ENCODE measurements at places on chromosomes 2 and 18. TPM values are rescaled to one million over a fixed set of nuclear protein-coding genes. Genes with fewer than 3 reads are reported as not detected.

The PROC gene
- total RNA-seq, result 5.5 TPM

The FAM237A gene
- not detected for total RNA-seq

The CRIM1 gene
- total RNA-seq, result 174 TPM

The NYAP2 gene
- not detected for total RNA-seq

The USP14 gene
- 61.3 TPM for total RNA-seq

The ORC4 gene
- 36.7 TPM for total RNA-seq

The LBH gene
- 129 TPM for total RNA-seq

The ZNF516 gene
- total RNA-seq, result 4.3 TPM

The SPATA3 gene
- total RNA-seq, result not detected

The SULT1C2 gene
- total RNA-seq, result 0.39 TPM

The SRD5A2 gene
- total RNA-seq, result 0.02 TPM

The FAM161A gene
- 8.4 TPM for total RNA-seq

The ZNF396 gene
- 0.89 TPM for total RNA-seq

The CYP26B1 gene
- total RNA-seq, result 13.4 TPM

The GPR55 gene
- not detected for total RNA-seq

The SLC9A2 gene
- total RNA-seq, result 2.9 TPM

The MC2R gene
- total RNA-seq, result not detected

The NDUFV2 gene
- total RNA-seq, result 120 TPM

The FARSB gene
- 41.8 TPM for total RNA-seq

The MAL gene
- total RNA-seq, result 0.26 TPM

The SLC11A1 gene
- total RNA-seq, result 0.21 TPM

The CNDP1 gene
- total RNA-seq, result not detected

The EML6 gene
- total RNA-seq, result 1.5 TPM

The CABLES1 gene
- 14.0 TPM for total RNA-seq

The SERPINB13 gene
- total RNA-seq, result not detected

The EFR3B gene
- total RNA-seq, result 7.9 TPM

The ZNF521 gene
- total RNA-seq, result not detected

The PPP4R3B gene
- total RNA-seq, result 27.2 TPM

The UGT1A9 gene
- 3.6 TPM for total RNA-seq
